Stimulated activated CD4-positive, alpha-beta T cell treated with anti-CD3 and anti-CD28 coated beads, TNF-alpha, amount 100 ng/mL, for 24 hours (primary cell): ENCODE measurements at places on chromosomes 12 and 14.

DNA sequence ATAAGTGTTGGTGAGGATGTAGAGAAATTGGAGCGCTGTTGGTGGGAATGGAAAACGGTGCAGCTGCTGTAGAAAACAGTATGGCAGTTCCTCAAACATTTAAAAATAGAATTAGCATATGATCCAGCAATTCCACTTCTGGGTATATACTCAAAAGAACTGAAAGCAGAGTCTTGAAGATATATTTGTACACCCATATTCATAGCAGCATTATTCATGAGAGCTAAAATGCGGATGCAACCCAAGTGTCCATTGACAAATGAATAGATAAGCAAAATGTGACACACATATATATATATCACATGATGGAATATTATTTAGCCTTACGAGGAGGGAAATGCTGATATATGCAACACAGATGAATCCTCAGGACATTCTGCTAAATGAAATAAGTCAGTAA, 84.7 kb upstream of the CEP83 start:
- no peak for DNase-seq

- DNase-seq: no peak
These were observed 69.1 kb upstream of the DNM1L start for GRCh38 chr12:32609966-32610365.

DNA sequence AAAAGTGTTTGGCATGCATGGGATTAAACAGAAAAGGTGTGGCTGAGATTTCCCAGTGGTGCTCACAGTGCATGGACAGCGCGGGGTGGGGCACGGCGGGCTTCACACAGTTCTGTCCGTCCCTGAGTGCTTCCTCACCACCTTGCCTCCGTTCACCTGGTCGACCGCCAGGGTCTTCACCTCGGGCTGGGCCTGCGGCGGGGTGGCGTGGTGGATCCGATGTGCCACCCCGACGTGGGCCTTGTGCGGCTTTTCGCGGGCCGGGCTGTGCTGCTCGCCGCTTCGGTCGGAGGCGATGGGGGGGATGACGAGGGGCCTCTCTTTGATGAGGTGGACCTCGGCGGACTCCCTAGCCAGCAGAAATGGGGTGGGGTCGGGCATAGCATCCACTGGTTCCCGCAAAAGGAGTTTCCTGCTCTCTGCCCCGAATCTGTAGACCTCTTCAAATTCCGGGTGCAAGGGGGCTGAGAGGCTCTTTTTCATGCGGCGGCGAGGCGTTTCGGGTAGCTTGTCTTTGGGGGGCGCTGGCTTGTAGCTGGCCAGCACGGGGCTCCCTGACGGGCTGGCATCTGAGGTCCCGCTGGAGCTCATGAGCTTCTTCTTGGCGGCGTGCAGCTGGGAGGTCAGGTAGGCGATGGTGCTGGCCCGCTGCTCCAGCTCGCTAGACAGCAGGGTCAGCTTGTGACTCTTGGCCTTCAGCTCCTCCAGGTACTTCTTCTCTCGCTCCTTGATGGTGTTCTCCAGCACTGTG, 35.5 kb downstream of the CCDC92 start:
- DNase-seq: no peak

DNA sequence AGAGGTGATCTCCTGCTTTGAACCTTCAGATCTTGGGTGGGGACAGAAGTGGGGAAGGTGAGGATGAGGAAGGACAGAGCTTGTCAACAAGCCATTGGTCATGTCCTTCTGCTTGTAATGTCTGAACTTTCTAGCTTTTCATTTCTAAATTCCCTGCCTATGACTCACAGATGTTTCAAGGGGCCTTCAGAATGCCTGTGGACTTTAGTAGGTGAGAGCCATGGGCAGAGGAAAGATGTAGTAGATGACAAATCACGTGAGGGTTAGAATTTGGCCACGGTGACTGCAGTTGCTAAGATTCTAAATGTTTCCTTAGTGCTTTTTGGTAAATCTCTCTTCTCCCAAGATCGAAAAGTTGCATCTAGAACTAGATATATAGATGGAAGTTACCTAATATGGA, 18.7 kb upstream of the CREBL2 start:
- no peak for DNase-seq

DNA sequence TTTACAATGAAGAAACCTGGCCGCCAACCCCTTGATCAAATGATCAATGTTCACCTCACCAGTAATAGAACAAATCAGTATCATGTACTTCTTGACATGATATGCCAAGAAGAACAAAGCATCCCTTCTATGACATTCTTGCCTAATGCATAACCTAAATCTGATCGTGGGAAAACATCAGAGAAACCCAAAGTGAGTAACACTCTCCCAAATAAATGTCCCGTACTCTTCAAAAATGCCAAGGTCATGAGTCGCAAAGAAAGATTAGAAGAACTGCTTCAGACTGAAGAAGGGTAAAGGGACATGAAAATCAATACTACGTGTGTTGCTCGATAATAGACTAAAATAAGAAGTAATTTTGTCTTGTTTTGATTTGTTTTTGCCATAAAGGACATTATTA, 11.4 kb upstream of the SLC25A3 start:
- DNase-seq: no peak

DNA sequence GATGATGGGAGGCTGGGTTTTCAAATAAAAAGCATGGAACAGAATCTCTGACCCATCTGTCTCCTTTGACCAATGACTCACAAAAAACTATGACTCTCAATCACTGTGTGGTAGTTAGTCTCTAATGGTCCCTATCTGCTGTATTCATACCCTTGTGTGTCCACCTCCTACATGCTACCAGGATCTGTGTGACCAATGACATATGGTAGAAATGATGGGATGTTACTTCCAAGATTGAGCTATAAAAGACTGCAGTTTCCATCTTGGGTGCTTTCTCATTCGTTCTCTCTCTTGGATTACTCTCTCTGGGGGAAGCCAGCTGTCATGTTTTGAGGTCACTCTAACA, 144.7 kb upstream of the BTG1 start:
- DNase-seq: no peak

DNA sequence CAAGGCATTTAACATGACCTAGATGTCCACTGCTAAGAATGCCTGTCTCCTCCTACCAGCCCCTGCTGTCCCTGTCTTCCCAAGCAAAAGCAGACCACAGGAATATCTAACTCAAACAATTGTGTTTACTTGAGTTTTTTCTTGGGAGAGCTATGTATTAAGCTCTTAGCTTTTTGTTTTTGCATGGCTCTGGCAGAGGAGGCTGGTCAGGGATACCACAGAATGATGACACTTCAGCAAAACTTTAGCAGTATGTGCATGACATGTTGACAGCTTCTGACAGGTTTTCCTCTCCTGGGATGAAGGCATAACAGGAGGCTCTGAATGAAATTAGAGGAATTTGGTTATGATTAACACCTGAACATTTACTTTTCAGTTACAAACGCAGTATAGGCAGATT, 6.9 kb downstream of the TMBIM6 start:
- DNase-seq: no peak

GRCh38 chr12:20028033-20028432, 340.3 kb upstream of the PDE3A start:
- no peak for DNase-seq

GRCh38 chr12:2456813-2457186, 338.0 kb upstream of the FKBP4 start:
- no peak for DNase-seq

DNA sequence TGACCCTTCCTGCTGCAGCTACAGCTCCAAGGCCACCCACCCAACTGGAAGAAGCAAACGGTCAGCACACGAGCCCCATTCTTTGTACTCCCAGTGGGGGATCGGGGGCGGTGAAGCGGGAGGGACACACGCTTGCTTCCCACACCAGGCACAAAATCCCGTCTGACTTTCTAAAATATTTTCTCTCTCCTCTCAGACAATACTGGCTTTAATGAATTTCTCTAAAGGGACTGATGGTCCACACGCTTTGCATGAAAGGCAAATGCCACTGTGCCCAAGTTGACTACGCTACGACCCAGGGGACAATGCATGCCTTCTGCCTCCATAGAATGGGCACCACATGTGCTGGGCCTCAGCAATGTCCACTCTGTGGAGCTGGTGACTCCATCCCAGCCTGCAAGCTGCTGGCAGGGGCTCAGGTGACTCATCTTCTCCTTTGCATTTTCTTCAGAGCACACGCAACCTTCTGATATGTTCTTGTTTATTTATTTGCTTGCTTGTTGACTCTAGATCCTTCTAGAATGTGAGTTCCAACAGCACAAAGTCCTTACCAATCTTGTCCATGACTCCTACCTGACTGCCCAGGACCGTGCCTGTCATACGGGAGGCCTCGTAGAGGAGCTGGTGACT, 15.6 kb downstream of the SYNE3 start:
- DNase-seq: no peak

DNA sequence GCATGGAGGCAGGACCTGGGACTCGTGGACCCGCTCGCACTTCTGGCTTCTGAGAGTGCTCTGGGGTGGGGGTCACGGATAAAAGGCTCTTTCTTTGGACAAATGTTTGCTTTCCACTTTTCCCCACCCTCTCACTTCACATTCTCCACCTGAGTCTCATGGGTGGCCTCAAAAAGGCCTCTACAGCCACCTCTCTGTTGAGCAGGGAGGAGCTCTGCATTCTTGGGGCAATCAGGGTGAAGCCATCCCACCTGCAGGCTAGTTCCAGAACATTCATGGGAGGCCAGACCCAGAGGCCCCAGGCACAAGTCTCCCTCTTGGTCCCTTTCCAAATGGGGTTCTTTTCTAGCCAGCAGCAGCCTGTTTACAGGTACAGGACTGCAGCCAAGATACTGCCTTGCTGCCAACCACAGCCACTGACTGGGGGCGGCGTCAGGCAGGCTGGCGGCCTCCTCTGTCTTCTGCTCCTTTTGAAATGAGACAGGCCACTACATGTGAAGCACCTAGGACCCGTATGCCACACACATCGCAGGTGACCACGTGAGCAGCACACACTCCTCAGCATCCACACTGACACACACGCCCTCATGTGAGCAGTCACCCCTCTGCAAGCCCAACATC, 18.2 kb upstream of the CEBPE start:
- no peak for DNase-seq

- no peak for DNase-seq
These were observed 18.6 kb downstream of the HSD17B6 start for GRCh38 chr12:56781726-56782125.
